NCI-H187 treated with DMSO at 0.1 percent for 48 hours (cell line): ENCODE measurements at places on chromosomes 16 and 17.

DNA sequence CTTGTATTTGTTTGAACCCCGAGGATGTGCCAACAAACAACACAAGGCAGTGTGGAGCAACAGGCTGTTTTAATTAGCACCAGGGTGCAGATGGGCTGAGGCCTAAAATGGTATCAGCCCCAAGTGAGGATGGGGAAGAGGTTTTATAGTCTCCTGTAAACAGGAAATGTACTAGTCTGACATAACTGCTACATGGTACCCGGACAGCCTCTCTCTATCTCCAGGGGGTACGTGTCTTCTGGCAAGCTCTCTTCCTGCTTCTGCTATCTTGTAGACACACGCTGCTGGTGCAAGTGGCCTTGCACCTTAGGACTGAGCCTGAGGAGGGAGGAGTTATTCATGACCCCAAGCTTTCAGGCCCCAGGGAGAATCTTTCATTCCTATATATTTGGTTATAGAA lies 2451.0 kb downstream of the TP53TG3F start:
- no peak for DNase-seq

- no peak for DNase-seq
Observed at GRCh38 chr16:28522792-28523191, 16.0 kb downstream of the NUPR1 start.

GRCh38 chr17:64938925-64939474 lies 19.7 kb upstream of the LRRC37A3 start:
- DNase-seq: no peak

DNA sequence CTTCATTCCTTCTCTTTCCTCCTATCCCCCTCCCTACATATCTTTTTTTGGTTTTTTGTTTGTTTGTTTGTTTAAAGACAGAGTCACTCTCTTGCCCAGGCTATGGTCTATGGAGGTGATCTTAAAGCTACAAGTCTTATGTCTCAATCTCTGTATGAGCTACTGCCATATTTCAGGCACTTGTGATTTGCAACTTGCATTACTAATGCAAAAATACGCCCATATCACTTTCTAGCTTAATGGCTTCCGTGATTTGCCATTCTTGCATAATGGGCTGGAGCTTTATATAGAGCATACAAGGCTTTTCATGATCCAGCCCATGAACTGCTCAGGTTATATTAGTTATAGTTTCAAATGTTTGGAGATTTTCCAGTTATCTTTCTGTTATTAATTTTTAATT lies 7.5 kb downstream of the CFAP97D1 start:
- DNase-seq: no peak

DNA sequence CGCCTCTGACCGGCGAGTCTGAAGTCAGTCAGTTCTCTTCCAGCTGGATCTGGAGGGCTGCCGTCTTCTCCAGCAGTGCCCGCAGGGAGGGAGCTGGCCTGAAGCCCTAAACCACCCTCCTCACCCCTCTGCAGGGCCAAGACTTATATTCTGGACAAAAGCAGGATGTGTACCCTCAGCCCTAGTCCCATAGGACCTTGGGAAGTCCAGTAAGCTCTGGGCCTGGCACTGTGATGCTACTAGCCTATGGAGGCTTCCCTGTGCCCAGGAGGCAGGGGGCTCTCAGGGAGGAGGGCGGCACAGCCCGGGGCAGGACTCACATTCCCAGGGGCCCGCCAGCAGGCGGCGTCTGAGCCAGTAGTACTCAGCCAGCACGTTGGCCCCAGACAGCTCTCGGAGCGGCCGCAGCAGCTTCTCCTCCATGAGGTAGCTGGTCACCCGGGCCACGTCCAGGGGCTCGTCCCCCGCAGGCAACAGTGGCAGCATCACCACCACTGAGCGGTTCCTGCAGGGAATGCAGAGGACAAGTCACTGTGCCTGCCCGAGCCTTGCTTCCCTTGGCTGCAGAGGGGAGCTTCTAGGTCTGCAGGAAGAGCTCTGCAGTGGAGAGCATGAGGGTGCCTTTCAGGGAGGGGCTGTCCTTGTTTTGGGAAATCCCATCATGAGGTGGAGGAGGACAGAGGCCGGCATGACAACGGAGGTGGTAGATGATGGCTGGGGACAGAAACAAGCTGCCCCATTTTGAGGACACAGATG lies 41.7 kb downstream of the RMI2 start:
- DNase-seq: no peak

DNA sequence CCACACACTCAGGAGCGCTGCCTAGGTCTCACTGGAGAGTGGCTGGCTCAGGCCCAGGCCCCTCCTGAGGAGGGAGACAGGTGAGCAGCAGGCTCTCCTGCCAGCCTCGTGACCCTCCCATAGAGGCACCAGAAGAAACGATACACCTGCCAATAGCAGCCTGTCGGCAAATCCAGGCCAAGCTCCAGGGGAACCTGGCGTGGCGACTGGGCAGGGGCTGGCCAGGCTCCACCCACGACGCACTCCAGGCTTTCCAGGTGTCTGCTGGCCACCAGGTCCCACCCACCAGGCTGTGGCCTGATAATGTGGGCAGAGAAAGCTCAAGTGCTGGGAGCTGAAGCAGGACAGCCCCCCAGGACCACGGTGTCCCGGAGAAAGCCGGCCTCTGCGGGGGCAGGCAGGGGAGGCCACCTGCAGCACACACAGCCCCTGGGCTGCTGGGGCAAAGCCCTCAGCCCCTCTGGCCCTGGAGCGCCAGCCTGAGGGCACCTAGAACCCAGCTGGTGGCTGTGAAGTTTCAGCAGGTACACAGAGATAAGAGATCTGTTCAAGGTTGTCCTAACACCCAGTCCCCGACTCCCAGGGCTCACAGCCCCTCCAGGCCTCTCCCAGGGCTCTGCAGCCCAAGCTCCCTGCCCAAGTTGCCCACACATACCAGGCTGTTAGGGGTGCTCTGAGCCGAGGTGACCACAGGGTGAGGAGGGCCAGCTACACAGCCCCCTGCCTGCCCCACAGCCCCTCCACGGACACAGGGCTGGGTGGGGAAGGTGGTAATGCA lies 2.4 kb downstream of the PGAP6 start:
- peak; percentile 95 for DNase-seq

- DNase-seq: no peak
Observed at GRCh38 chr17:8843344-8843743, 24.1 kb downstream of the PIK3R6 start.

DNA sequence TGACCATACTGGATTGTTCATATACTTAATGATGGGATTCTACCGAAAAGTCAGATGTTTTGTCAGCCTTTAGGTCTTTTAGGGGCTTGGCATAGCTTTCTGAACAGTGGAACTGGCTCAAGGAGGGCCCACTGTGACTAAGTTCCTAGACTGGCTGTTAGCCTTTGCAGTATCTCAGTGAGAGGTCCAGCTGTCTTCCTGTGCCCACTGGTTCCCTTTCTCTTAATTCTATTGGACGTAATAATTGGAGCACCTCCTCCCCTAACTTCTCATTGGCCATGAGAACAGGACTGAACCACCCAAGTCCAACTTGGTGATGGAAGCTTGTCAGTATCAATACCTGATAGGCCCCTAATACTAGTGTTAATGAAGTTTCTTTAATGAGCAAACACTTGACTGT lies 13.5 kb downstream of the KPNA2 start:
- no peak for DNase-seq

- no peak for DNase-seq
Observed at GRCh38 chr17:65389426-65389825, 172.0 kb downstream of the AXIN2 start.

GRCh38 chr16:19785081-19785480 lies 67.0 kb downstream of the IQCK start:
- DNase-seq: no peak

GRCh38 chr16:57956270-57956808 lies 14.6 kb downstream of the CNGB1 start:
- DNase-seq: no peak

DNA sequence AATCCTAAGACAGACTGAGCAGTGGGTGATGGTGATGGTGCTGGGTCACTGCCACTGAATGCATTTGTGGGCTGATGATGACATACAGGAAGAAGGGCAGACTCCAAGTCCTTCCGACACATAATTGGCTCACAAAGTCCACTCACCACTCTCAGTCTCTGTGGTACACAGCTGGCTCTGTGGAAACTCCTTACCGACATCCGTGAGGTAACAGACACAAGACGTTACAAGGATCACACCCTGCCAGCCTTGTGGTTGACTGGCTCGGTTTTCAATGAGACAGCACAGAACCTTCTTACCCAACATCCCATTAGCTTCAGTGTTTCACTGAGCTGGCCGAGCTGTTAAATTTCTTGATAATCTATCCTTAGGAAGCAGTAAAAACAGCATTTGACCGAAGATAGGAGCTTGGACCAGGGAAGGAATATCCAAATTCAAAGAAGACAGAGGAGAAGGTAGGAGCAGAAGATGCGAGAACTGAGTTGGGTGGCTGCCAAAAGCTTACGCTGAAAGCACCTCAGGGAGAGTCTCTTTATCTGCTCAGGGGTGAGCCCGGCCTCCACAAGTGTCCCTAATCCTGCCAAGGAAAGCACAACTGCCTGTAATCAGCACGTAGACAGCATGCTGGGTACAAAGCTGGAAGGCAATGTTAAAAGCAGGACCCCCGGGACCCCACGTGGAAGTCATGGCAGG lies 5.5 kb upstream of the MXRA7 start:
- no peak for DNase-seq

DNA sequence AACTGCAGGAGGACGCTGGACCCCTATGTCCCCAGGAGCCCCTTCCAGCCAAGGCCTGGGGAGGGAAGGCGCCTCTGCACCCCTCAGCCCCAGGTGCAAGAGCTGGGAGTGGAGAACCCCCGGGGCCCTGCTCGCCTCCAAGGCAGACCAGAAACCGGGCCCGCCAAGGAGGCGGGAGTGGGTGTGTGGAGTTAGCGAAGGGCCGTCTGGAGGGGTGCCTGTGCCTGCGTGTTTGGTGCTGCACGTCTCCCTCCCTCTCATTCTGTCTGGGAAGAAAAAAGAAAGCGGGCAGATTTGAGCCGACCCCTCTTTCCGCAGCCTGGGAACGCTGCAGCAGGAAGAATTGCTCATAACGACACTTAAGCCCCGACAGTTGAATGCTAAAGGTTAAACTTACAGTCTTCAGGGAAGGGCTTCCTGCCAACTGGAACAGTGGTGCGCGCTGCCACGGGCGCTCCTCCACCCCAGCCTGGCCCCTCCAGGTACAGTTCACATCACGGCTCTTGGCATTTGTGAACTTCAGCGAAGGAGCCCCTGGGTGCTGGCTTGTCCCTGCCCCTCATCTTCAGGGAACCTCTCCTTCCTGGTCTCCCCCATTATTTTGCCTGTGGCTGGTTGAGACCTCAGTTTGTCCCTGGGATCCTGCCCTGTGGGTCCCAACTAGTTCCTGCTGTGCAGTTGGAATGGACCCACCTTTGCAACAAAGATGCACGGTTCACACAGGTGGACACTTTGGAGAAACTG lies 19.2 kb upstream of the ZFHX3 start:
- DNase-seq: no peak

GRCh38 chr16:72012607-72013006 lies 4.1 kb downstream of the DHODH start:
- no peak for DNase-seq

DNA sequence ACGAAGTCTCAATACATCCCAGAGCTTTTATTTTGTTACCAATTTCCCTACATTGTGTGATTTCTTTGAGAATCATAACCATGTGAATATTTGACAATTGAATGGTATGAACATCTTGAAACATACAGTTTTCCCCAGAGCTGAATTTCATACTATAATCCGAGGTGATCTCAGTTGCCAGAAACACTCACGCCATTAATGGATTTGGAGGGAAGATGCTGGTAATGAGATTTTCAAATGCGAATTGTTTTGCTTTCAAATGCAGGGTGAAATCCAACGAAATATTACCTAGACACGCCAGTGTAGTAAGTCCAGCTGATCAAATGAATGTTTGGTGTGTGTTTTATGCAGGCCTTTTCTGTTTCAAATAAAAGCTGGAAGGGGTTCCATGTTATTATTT lies 277.8 kb upstream of the CDH5 start:
- DNase-seq: no peak

GRCh38 chr17:38815576-38816193 lies 9.4 kb downstream of the CWC25 start:
- DNase-seq: no peak

- no peak for DNase-seq
Observed at GRCh38 chr17:81334391-81334901, 39.3 kb upstream of the SLC38A10 start.

GRCh38 chr17:3903051-3903825 lies 10.4 kb upstream of the CAMKK1 start:
- no peak for DNase-seq

- DNase-seq: no peak
Observed at GRCh38 chr17:50289991-50290702, 15.9 kb downstream of the TMEM92 start.

DNA sequence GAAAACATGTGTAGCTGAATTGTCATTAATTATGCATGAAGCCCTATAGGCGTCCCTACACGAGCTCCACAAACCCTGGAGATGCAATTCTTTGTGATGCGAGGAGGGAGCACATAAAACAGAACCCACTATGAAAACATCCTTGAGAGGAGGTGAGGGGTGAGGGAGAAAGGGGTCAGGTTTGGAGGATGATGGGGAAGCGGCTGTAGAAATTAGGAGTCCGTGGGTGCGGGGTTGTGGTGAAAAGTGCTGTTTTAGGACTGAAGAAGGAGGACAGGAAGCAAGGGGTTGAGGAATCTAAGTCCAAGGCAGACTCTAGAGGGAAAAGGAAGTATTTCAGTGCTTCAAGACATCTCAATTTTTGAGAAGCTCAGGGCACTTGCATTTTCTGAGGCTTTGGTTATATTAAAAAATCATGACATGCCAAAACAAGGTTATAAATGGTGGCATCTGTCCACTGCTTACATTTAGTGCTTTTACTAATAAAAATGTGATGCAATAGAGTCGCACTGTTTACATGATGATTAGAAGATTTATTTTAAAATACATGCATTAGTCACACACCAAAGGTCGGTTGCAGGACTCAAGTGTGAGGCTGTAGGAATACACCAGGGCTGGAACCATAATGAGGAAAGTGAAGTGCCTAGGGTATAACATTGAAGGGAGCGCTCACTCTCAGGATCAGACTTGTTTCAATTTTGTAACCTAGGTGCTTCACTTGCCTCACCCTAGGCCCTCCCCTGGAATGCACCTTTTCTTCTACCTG lies 379.5 kb downstream of the HS3ST4 start:
- DNase-seq: no peak

GRCh38 chr16:82882982-82883835 lies 256.4 kb downstream of the CDH13 start:
- DNase-seq: no peak

DNA sequence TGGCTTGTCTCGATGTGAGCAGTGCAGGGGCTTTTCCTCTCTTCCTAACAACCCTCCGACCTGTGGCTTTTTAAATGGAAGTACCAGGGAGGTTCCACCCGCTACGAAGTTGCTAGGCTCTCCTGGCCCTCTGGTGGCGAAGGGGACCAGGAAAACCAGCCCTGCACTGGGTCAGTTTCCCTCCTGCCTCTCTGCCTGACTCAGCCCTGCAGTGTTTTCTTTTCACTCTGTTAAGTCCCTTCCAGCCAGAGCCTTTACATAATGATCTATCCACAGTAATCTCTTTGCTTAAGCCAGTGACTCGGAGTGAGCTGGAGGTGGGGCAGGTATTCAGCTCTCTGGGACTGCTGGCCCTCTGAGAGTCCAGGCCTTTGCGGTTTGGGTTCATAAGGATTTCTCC lies 331.3 kb upstream of the EEF2KMT start:
- DNase-seq: no peak
